Heart left ventricle (tissue), 16 donors: ENCODE measurements at places on chromosomes 5 and 9.

- DNase-seq: no peak
Measured at GRCh38 chr9:128153947-128154695, 4.9 kb downstream of the LCN2 start.

GRCh38 chr5:21831145-21831787, 1021.9 kb downstream of the CDH12 start:
- no peak for DNase-seq

- DNase-seq: no peak
Measured at GRCh38 chr9:137198051-137198901, 2.3 kb downstream of the TPRN start.

DNA sequence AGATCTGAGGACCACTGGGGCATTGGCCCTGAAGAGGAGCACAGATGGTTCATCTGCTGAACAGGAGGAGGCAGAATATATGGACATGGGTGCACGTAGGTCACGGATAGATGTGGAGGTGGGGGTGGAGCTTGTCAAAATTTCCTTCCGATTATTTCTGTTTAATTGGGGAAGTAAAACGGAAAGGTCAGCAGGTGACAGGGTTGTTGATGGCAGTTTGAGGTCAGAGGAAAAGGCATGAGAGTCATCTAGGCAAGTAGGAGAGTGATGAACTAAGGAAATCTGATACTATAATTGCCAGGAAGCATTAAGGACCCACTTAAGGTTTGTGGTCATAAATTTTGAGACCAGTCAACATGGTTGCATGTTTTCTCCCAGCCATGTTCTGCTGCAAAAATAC, 8.4 kb upstream of the FAM81B start:
- no peak for DNase-seq

DNA sequence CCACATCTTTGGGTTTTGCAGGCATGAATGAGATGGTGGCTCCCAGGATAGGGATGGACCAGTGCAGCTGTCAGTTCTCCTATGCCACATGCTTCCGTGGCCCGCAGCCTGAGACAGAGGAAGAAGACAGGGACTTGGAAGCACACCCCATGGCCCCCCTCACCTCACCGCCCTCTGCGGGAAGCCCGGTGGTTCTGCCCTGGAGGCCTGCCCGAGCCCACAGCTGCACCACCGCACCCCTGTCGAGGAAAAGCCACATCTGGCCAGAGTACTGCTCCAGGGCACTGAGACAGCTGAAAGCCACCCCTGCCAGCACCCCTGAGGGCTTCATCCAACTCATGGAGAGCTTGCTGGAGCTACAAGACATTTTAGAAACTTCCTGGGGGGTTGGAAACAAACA, 7.6 kb upstream of the TRMT10B start:
- no peak for DNase-seq
